ENCODE measurements at places on chromosomes 11 and 22. TPM values are rescaled to one million over a fixed set of nuclear protein-coding genes. Genes with fewer than 3 reads are reported as not detected.

AGBL2 gene
- total RNA-seq, result 4.5 TPM

NRIP3 gene
- 5.3 TPM for total RNA-seq

CECR2 gene
- 0.14 TPM for total RNA-seq

PARVA gene
- not detected for total RNA-seq

ANKK1 gene
- not detected for total RNA-seq

ENDOD1 gene
- total RNA-seq, result 34.3 TPM

TYMP gene
- 63.0 TPM for total RNA-seq

DNA sequence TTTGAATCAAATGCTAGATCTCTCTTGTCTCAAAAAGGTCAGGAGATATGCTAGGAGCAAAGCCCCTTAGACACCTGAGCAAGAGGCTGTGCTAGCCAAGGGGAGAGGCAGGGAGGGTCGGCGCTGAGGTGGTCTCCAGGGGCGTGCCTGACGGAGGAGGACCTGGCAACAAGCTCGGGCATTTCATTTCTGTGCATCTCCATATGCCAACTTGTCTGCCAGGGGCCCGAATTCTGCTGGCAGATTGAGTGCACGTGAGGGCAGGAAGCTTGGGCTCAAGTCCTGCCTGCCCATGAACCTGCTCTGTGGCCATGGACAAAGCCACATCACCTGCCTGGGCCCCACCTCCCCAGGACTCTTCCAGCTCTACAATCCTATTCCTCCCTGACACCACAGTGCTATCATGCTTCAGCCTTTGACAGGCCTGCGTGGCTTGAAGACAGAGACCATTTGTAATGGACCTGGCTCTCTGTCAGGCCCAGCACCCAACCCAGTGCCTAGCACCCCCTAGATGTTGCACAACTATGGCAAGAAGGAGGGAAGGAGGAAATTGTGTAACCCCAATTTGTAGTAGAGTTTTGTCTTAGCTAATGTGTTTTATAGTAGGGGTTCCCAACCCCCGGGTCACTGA lies 16.3 kb upstream of the VSIG10L2 start:
- DNase-seq, result no peak

- DNase-seq, result peak; percentile 66
Measured at GRCh38 chr11:20158597-20159257, 1.5 kb downstream of the DBX1 start.

GRCh38 chr22:29139965-29140782 lies 65.5 kb upstream of the EMID1 start:
- DNase-seq, result no peak

DNA sequence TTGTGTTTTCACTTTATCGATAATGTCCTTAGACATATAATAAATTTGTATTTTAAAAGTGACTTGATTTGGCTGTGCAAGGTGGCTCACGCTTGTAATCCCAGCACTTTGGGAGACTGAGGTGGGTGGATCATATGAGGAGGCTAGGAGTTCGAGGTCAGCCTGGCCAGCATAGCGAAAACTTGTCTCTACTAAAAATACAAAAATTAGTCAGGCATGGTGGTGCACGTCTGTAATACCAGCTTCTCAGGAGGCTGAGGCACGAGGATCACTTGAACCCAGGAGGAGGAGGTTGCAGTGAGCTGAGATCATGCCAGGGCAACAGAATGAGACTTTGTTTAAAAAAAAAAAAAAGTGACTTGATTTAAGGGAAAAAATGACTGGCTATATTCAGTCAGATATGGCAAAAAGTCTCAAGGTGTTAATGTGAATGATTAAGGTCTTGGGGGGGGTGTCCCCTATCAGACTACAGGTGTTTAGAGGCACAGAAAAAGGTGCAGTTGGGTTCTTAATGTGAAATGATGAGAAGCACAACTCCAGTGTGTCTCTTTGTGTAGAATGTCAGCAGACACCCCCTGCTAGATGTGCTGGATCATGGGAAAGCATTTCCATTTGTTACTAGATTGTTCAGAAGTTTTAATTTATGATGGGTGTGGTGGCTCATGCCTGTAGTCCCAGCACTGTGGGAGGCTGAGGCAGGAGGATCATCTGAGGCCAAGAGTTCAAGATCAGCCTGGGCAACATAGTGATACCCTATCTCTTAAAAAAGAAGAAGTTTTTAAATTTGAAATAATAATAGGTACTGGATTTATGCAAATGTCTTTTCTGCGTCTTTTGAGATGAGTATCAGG lies 17.0 kb downstream of the NEAT1 start:
- no peak for DNase-seq

DNA sequence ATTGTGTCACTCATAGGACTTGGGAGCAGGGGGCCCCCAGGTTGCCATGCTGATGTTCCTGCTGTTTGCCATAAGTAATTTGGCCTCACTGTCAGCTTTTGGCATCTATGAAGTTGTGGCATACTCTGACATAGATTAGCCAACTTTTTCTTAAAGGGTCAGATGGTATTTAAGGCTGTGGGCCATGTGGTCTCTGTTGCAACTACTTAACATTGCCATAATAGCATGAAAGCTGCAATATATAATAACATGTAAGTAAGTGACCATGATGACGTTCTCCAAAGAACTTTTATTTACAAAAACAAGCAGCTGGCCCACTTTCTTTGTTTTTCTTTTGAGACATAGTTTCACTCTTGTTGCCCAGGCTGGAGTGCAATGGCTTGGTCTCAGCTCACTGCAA lies 2.2 kb upstream of the TMEM216 start:
- DNase-seq, result no peak

DNA sequence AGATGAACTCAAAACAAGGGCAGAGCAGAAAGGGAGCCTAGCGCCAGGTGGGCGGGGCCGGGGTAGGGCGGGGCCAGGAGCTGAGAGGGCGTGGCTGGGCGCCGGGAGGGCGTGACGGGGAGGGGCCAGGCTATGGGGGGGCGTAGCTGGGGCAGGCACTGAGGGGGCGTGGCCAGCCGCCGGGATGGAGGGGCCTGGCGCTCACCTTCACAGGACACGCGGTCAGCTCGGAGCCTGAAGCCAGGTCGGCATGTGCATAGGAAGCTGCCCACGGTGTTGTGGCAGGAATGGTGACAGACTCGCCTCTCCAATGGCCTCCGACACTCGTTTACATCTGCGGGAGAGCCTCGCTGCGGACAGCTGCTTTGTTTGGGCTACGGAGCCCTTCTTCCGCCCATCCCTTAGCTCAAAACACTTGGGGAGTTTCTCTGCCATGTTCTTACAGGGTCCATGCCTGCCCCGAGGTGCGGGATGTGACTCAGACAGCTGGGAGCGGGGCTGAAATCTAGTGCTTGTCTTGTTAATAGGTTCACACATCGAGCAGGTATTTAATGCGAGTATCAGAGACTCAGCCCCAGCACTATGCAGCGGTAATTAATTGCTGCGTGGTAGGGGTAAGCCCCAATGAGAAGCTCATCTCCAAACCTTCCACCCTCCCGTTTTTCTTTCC lies 13.4 kb downstream of the VWCE start:
- peak; percentile 70 for DNase-seq

DNA sequence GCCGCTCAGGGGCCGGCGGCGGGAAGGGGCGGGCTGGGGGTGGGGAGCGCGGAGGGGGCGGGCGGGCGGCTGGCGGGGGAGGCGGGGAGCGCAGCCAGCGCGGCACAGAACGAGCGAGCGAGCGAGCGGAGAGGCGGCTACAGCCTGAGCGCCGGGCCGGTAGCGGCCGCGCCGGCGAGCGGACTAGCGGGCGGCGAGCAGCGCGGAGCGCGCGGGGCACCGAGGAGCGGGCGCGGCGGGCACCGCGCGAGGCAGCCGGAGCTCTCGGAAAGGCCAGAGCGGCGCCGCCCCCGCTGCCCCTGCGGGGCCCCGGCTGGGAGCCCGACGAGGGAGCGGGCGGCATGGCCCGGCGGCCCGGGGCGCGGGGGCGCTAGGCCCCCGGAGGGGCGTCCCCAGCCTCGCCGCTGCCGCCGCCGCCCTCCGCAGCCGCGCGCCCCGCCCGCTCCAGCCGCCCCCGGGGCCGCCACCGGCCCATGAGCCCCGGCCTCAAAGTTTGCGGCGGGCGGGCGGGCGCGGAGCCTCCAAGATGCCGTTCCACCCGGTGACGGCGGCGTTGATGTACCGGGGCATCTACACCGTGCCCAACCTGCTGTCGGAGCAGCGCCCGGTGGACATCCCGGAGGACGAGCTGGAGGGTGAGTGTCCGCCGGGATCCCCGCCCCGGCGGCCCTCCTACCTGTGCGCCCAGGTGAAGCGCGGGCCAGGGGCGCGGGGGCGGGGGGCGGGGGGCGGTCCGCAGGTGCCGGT lies at the start of gene CABP7:
TSS of gene CABP7 (plus strand) at position 105 of the 747 bp plus-strand sequence. CDS start at position 527, 422 bp downstream.
- no peak for DNase-seq

DNA sequence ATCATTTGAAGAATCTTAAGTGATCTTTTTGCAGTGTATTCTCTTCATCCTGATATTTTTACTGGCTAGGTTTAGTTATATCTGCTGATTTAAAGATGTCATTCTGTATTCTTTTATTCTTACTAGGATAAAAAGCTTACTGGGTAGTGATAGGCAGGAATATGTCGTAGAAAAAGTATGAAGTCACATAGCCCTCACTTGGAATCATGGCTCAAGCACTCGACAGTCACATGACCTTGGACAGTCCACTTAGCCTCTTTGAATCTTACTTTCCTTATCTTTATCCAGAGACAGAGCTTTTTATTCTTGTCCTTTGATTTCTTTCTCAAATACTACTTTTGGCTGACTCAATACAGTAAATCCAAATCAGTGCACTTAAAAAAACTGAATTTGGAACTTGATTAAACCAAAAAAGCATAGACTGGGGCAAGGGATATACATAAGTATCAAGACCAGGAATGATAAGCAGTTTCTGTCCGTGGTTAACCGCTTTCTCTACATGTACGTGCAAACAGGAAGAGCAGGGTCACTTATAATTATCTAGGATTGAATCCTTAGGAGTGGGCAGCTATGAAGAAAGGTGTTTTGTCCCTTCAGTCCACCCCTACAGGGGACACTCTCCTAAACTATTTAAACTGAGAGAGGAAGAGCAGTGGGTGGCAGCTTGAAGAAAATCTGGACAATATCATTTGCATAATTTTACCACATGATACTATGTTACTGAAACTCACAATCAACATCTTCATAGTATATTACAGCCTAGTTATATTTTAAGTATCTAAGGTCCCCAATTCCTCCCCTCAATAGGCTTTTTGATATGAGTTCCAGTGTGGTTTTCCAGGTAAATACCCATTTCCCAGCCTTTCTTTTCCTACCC lies 8.0 kb downstream of the MMP7 start:
- no peak for DNase-seq

DNA sequence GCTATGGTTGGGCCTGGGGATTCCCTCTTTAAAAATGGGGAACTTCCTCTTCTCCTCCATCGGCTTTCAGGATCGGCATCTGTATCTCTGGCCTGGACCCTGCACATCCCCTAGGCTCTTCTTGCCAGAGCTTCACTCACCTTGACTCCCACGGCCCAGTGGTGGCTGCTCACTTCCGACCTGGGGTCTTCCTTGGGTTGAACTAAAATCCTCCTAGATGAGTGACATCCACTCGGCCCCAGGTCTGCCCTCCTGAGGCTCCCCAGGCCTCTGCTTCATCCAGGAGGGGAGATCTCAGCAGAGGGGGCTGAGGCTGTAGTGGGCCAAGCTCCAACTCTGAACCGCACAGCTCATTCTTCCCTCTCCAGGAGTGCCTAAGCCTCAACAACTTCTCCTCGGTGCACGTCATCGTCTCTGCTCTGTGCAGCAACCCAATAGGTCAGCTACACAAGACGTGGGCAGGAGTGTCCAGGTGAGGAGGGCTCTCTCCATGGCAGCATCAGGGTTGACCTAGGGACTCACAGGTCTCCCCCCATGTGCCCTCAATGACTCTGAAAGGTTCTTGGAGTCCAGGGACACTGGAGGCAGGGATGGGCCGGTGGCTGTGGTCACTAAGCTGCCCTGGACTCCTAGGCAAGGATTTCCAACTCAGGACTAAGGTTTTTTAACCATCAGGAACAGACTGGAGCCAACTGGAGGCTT lies 3.3 kb downstream of the RGL4 start:
- no peak for DNase-seq

- DNase-seq, result no peak
Measured at GRCh38 chr22:28030473-28030872, 111.4 kb upstream of the PITPNB start.

DNA sequence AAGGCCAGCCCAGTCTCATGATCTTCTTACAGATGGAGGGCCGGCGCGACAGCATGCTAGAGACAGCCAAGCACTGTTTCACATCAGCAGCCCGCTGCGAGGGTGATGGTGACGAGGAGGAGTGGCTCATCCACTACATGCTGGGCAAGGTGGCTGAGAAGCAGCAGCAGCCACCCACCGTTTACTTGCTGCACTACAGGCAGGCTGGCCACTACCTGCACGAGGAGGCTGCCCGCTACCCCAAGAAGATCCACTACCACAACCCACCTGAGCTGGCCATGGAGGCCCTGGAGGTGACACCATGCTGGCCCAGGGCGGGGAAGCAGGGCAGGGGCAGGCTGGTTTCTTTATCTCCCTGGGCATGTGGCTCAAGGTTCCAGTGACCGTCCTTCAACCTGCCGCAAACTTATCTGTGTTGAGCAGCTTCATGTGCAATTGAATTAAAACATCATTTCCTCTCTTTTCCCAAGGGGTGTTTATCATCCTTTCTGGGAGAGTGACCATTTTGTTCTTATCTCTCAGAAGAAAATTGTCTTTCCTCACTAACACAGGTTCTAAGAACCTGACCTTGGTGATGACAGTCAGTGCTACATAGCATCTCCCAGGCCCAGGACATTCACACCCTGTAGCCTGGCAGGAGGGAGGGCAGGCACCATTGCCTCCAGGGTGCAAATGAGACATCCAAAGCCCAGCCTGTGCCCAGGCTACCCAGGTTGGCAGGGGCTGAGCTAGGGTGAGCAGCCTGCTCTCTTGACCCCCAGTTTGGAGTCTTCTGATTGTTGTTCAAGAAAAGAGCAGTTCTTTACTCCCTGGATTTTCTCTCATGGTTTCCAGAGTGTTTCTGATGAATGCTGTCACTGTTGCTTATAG lies 80.7 kb downstream of the CABIN1 start:
- DNase-seq, result no peak

DNA sequence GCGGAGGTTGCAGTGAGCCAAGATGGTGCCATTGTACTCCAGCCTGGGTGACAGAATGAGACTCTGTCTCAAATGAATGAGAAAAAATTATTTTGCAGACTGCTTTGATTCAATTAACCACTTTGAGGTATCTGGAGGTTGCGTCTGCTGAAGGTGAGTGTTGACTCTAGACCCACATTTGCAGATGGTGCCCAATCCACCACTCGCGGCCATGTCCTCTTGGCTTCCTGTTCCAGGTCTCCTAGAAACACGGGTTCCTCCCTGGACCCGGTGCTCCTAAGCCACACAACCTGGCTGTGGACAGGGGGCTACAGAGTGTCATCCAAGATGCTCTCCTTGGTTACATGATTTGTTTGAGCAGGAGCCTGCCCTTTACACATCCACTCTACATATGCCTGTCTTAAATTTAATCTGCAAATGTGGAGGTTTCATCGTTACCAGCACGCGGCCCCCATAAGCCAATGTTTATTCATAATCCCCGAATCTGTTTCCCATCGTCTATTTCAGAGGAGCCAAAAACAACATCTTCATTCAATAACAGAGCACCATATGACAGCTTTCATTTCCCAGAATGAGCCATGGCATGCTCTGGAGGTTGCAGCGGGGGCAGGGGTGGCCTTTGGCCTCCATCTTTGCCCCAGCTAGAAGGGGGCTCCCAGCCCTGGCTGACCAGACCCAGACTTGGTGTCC lies 377.2 kb downstream of the CTTN start:
- DNase-seq, result no peak

GRCh38 chr11:75873417-75874221 lies 58.6 kb downstream of the UVRAG start:
- no peak for DNase-seq
